ENCODE measurements at places on chromosomes 6 and 20.
A peak's percentile ranks its signal among the peaks of the same experiment; 100 is the strongest.

DNA sequence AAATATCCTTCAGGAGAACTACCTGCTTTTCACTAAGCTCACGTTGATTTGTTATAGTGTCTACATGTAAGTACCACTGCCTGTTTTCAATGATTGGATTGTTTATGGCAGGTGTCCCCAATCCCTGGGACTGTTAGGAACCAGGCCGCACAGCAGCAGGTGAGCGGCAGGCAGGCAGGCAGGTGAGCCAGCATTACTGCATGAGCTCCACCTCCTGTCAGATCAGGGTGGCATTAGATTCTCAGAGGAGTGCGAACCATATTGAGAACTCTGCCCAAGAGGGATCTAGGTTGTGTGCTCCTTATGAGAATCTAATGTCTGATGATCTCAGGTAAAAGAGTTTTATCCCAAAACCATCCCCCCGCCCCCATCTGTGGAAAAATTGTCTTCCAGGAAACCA, 303.3 kb downstream of the EYA4 start:
- DNase-seq: no peak

- DNase-seq: no peak
These were observed at the start of gene TENT5A for GRCh38 chr6:81752084-81752920. Gene TENT5A (minus strand): TSS chr6:81752681. CDS start chr6:81752141, 540 bp downstream.

GRCh38 chr6:80142586-80142985, 36.1 kb downstream of the BCKDHB start:
- DNase-seq: no peak

DNA sequence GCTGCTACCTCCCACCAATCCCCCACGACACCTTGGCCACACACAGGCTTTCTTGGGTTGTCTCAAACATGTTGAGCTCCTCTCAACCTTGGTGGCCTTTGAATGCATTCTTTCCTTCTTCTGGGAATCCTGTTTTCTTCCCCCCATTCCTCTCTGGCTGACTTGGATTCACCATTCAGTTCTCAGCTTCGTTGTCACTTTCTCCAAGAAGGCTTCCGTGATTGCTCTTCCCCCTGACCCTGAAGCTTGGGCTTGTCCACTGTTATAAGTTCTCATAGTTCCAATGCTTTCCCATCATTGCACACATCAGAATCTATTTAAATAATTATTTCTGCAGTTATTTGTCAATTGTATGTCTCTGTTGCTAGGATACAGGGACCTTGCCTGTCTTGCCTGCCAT, 64.2 kb downstream of the RBM38 start:
- no peak for DNase-seq

GRCh38 chr6:110490110-110490509, 13.7 kb upstream of the SLC22A16 start:
- no peak for DNase-seq

- no peak for DNase-seq
These were observed 125.3 kb upstream of the B3GAT2 start for GRCh38 chr6:71082033-71082650.

DNA sequence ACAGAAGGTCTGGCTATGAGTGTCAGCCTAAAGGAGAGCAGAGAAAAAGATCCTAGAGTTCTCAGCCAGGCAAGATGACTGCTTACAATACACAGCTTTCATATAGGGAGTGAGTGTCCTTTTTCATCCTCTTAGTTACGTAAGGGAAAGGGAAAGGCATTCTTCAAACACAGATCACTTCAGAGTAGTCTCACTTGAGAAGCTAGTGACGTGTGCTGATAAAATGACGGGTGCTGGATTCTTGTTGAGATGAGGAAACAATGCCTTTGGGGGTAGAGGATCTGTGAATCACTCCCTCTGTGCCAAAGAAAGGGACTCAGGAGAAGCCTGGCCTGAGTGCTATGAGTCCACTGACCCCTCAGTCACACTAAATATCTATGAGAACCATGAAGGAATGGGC, 117.3 kb downstream of the QRSL1 start:
- no peak for DNase-seq

- no peak for DNase-seq
These were observed 330.5 kb upstream of the MAP3K7 start for GRCh38 chr6:90917376-90917775.

DNA sequence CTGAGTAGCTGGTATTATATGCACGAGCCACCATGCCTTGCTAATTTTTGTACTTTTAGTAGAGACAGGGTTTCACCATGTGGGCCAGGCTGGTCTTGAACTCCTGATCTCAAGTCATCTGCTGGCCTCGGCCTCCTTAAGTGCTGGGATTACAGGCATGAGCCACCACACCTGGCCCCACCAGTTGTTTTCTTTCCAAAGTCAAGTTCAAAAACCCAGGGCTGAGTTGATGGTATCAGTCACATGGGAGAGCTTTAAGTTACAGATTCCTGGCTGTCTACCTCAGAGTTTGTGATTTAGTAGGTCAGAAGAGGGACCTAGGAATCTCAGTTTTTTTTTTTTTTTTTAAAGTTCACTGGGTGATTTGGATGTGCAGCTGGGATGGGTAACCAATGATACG, 107.7 kb downstream of the SCP2D1 start:
- DNase-seq: no peak

DNA sequence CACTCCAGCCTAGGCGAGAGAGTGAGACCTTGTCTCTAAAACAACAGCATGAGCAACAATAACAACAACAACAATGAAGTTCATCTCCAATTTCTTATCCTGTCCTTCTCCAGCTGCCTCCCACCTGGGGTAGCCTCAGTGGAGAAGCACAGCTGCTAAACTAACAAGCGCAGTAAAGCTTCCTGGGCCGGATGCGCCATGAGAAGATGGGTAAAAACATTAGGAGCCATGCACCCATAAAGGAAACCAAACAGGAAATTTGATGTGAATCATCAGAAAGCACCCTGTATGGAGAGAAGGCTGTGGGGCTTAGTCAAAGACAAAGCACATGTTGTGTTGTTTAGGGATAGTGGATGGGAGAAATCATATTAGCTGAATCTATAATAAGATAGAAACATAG, 61.1 kb upstream of the CCN6 start:
- DNase-seq: peak; percentile 26

- DNase-seq: no peak
These were observed 67.9 kb upstream of the THBS2 start for GRCh38 chr6:169321546-169321945.

DNA sequence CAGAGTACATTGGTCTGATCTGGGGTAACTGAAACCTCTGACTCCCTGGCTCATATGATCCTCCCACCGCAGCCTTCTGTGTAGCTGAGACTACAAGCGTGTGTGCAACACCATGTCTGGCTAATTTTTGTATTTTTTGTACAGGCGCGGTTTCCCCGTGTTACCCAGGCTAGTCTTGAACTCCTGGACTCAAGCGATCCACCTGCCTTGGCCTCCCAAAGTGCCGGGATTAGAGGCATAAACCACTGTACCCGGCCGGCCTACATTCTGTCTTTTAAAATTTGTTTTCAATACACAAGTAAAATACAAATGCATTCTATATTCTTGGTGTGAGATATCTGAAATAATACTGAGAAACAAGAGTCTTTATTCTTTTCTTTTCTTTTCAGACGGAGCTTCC, 1.7 kb upstream of the CBFA2T2 start:
- no peak for DNase-seq

- DNase-seq: peak; percentile 28
These were observed 32.6 kb upstream of the FAM83D start for GRCh38 chr20:38893565-38894090.

DNA sequence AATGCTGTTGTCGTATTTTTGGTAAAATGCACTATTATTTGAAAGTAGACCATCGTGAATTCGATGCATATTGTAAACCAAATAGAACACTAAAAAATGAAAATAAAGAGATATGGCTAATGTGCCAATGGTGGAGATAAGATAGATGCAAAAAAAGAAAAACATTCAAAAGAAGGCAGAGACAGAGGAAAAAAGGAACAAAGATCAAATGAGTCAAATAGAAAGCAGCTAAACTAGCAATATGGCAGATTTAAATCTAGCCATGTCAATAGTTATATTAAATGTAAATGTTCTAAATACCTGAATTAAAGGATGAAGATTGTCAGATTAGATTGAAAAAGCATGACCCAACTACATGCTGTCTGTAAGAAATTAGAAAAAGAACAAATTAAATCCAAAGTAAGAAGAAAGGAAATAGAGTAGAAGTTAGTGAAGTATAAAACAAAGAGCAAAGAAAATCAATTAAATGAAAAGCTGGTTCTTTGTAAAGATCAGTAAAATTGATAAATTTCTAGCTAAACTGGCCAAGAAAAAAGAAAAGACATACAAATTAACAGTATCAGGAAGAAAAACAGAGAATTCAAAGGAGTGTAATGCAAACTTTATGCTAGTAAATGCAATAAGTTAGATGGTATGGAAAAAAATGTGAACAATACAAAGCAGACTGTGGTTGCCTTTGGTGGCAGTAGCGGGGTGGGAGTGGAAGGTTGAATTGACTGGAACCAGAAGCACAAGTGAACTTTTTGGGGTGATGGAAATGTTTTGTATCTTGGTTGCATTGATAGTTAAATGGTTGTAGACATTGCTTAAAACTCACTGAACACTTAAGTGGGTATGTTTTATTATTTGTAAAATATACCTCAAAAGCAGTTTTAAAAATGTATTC, 44.8 kb downstream of the PTPN1 start:
- no peak for DNase-seq

- no peak for DNase-seq
These were observed 472.3 kb upstream of the EYS start for GRCh38 chr6:66179361-66179760.

Data from AML-193 (cell line).